ENCODE measurements at places on chromosomes 2 and 18. TPM values are rescaled to one million over a fixed set of nuclear protein-coding genes. Genes with fewer than 3 reads are reported as not detected.

AQP12B gene
- total RNA-seq = not detected

TRMT61B gene
- total RNA-seq = 17.5 TPM

PROKR1 gene
- total RNA-seq = 0.83 TPM

STK17B gene
- total RNA-seq = 2.5 TPM

SATB2 gene
- total RNA-seq = 20.8 TPM

SCN7A gene
- 0.32 TPM for total RNA-seq
